ENCODE measurements at places on chromosomes 16 and 17.

DNA sequence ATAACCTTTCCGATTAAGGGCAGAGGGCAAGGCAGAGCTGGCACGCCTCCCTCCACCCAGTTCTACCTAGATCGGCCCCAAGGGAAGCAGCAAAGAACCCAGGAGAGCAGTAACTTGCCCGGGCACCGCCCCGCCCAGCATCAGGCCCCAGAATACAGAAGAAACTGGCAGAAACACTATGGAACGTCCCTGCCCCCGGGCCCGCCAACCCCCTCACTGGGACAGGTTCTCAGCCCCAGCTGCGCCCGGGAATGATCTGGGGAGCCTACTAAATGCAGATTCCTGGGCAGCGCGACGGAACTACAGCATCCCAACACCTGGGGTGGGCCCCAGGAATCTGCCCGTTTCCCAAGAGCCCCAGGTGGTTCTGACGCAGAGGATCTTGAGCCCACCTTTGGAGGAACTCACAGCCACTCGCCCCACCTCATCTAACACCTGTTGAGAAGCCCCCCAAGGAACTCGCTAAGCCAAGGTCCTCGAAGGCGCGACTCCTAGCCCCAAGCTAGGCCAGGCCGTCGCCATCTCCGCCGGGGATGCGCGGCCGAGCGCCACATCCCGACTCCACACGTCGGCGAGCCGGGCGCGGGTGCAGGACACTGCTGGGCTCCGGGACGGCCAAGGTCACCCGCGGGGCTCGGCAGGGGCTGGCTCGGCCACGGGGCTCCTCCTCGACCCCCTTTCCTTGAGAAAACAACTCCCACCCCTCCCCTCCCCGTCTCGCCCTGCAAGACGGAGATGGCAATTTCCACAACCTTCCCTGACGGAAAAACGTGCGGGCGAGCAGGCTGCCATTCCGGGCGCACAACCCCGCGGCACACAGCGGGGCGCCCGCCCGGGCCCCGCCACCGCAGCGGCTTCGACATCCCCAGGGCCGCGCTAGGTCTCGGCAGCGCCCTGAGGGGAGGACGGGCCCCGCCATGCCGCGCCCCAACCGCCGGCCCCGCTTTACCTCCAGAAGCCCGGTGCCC, 913 bp downstream of the CDIP1 start:
- DNase-seq: peak; percentile 43

DNA sequence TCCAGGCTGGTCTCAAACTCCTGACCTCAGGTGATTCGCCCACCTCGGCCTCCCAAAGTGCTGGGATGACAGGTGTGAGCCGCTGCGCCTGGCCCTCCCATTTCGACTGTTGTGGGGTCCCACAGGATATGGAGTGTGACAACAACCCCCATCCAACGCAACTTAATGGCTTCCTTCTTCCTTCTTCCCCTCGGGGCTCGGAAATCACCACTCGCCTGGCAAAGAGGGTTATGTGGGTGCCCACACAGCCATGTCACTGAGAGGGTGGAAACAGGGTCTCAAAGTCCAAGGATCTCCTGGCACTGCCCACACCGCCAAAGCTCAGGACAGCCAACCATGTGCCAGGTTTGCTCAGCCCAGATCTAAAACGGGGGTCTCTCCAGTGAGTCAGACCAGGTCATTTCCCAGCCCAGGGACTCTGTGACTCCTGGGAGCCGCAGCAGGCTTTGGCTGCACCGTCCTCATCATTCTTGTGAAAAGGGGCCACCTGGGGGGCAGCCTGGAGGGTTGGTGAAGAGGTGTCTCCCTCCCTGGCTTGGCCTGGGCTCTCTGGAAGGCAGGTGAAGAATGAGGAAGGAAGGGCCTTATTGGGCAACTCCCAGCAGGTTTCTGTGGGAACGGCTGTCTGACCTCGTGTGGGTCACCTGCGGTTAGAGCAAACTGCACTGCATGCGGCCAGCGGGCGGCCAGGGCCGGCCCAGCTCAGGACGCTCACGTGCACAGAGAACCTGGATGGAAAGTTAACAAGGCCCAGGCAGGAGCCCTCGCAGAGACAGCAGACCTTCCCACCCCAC, 25.3 kb upstream of the LITAF start:
- no peak for DNase-seq

GRCh38 chr16:22418826-22419225, 44.4 kb upstream of the CDR2 start:
- no peak for DNase-seq

DNA sequence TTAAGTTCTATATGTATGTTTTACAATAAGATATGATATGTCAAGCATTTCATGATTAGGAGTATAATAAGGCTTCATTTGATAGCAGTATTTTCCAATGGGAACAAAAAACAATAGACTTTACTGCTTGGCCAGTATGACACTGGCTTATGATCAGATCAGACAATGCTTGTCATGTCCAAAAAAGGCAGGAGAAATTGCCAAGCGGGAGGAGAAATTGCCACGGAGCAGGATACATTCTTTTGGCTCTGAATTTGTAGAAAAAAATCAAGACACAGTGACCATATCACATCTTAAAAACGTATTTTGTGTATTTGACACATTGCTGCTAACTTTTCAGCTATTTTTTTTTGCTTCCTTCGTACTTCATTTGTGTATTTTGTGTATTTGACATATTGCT, 404.1 kb downstream of the CNTNAP4 start:
- DNase-seq: no peak

GRCh38 chr17:40063187-40063771, 514 bp downstream of the THRA start:
- no peak for DNase-seq

- no peak for DNase-seq
These were observed 10.6 kb upstream of the MFAP4 start for GRCh38 chr17:19397556-19398041.

DNA sequence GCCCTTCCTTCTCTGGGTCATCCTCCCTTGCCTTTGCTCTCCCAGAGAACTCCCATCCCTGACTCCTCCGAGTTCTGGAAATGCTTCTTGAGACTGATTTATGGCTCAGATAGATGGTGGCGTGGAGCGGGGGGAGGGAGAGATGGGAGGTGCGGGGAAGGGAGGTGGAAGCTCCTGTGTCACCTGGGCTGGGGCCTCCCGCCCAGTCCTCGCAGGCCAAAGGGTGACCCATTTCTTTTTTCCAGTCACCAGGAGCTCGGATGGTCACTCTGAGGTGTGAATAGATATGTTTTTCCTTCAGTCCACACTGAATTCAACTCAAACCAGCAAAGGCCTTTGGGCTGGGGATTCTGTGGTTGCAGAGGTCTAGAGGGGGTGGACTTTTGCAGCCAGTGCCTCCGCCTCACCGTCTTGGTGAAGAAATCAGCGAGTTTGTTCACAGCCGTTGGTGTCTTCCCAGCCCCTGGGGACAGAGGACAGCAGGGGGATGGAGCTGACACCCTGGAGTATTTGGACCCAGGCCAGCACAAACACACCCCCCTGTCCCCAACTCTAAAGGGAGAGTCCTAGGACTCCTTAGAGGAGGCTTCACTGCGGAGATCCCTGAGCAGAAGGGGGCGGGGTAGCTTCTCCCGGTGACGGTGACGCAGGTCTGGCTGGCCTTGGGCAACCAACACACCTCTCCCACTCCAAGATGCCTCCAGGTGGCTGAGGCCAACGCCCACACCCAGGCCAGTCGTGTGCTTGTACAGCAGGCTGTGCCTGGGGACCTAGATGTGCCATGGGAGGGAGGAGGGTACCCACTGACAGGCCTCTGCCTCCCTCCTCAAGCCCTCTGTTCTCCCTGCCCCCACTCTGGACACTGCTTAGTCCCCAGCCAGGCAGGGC, 80.6 kb downstream of the AMFR start:
- no peak for DNase-seq

Data from COR-L47 (cell line).